ENCODE measurements at places on chromosomes 5 and 9.

GRCh38 chr5:76175821-76176403 is 92.7 kb downstream of the SV2C start:
- DNase-seq = no peak

DNA sequence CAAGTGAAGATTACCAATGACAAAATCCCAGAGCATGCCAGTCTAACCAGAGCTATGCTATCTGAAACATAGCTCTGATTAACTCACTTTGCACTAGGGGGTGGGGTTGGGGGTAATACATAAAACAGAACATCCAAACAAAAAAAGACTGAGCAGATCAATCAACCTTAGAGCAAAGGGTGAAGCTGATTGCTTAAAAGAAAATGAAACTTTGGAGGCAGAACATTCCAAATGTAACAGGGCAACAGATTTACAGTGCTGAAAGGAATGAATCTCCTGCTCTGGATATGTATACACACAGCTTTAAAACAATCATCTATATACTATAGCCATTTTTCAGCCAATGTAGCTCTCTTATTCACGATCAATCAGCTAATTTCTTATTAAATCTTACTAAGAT is 4.9 kb downstream of the IL6ST start:
- no peak for DNase-seq

DNA sequence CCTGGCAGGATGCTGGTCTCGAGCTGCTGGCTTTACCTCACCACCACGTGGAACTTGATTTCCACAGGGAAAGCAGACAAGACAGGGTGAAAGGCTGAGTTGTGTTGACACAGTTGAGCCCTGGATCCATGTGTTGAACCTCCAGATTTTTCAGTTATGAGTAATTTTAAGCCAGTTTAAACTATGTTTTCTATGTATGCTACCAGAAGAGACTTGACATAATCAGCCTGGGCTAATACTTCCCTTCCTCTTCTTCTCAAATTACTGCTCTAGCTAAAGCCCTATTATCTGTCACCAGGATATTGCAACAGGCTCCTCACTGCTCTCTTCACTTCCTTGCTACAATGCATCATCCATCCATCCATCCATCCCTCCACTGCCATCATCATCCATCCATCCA is 12.0 kb upstream of the PHYKPL start:
- no peak for DNase-seq

- DNase-seq = no peak
Observed at GRCh38 chr5:177430140-177430951, 3.9 kb downstream of the GRK6 start.

DNA sequence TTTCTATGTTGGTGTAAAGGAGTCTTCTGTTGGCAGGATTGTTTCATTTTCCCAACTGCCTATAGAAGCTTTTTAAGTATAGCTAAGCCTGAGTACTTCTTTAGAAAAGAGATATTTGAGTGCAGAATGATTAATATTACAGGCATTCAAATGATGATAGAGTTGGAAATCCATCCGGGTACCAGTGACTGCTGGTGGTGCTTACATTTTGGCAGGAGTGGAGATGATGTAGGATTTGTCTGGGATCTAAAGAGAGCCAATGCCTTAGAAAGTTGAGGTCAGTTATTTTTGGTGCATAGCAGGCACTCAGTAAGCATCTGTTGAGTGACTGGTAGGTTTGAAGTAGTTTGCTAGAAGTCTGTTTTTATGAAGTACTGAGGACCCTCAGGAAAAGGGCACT is 433.5 kb downstream of the DMAC1 start:
- no peak for DNase-seq

DNA sequence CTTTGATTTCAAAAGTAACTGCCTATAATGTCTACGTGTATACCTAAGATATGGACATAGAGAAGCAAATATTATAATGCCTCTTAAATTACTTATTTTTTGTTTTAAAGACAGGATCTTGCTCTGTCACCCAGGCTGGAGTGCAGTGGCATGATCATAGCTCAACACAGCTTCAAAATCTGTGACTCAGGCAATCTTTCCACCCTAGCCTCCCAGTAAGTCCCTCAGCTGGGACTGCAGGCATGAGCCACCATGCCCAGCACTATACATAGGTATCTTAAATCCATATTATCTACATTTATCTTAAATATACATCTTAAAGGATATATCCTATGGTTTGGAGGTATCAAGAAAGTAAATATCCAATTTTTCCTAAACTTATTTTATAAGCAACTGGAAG is 261.2 kb downstream of the ARL15 start:
- DNase-seq = no peak

DNA sequence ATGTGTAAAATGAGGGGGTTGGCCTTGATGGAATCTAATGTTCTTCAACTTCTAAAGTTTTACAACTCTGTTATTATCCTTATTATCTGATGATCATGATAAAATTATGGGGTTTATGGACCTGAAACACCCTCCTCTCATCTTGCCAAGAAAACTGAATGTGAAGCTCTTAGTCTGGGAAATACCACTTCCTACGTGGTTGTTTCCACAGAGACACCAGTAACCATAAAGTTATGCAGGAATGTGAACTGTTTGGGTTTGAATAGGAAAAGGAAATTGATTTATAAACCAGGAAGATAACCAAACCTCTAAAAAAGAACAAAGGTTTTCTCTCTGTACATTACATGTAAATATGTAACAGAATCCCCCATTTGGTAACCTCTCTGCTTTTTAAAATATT is 28.3 kb upstream of the RAI14 start:
- DNase-seq = no peak

DNA sequence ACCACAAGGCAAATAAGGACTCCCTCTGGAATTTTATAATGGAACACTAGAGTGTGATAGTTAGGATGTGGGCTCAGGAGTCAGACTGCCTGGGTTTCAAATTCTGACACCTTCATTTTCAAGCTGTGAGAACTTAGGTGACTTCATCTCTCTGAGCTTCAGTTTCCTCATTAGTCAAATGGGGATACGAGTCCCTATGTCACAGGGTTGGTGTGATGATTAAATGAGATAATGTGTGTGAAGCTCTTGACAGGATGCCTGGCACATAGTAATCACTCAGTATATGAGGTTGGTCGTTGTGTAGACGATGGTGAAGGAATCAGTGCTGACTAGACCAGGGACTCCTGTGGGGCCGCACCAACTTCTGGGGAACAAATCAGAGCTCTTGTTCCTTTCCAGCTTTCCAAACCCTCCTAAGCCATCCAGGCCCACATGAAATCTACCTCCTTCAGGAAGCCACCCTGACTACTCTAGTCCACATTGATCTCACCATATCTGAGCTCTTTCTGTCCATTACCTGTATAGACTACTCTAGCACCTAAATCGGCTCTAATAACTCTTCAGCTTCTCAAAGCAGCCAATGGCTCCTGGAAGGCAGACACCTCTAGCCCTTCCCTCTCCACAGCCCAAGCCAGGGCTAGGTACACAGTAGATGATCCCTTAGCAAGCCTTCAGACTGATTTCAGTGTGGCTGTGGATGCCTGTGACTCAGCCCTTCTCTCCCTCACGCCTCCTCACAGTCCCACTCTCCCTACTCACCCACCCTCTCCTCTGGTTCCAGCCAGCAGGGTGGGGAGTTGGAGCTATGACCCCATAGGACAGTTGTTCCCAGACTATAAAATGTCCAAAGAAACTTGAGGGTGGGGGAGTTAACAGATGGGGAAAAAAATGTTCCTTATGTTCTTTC is 2.5 kb upstream of the TCF7 start:
- no peak for DNase-seq

DNA sequence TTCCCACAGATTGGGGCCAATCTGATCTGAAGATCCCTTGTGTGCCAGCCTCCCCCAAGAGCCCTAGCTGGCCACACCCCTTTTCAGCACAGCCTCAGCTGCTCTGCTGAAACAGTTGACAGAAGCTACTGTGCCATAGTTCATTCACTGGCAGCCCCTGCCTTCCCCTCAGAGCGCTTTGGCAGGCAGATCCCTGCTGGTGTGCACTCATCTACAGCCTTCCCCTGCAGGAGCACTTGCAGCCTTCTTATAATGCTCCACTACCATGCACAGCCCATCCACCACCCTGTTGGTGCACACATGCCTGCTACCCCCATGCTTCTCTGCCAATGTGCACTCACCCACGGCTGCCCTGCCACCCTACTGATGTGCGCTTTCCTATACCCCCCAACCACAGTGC is 471.3 kb downstream of the MTRR start:
- DNase-seq = no peak

DNA sequence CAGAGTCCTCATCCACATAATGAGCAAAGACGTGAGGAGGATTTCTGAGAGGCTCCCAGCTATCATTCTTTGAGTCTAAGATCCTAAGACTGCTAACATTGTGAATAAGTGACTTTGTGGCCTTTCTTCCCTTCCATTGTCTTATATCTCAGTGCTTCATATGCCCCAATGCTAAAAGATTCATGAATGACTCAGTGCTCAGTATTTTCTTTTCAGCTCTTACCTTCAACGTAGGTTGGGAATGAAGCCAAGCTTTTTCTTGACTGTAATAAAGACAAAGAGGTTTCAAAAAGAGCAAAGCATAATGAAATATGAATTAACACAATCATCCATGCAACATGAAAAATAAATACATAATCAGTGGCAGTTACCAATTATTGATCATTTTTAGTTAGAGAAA is 146.4 kb downstream of the ENTREP1 start:
- DNase-seq = no peak

DNA sequence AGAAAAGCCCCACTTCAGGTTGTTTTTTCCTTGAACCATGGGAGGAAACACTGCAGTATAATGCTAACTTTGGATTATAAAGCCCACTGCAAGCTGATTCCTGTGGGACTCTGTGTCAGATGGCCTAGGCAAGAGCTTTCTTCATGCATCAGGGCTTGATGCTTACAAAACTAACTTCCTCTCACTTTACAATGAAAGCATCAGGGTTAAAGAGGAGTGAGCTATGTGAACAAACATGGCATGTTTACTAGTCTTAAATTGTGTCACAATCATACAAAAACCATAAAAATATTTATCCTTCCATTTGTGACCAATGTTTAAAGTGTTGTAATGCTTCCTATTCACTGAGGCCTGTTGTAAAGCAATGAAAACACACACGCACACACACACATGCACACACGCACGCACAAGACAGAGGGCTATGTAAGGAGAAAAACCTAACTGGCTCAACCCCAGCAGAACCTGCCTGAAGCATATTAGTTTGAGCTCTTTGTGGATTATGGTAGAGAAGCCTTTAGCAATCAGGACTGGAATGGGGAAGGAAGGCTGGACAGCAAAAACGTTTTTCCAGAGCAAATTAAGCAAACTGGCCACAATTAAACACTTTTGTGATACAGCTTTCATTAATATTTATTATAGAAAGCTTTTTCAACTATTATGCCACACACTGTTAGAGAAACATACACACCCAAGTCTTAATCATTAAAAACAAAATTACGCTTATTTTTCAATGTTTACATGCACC is 122.2 kb downstream of the AUH start:
- DNase-seq = no peak

GRCh38 chr9:132163876-132164603 is 2.2 kb downstream of the NTNG2 start:
- DNase-seq = peak; percentile 33
